ENCODE measurements at places on chromosomes 7 and 10. TPM values are rescaled to one million over a fixed set of nuclear protein-coding genes. Genes with fewer than 3 reads are reported as not detected.

GRCh38 chr7:159070431-159071148, 74.1 kb downstream of the VIPR2 start:
- H3K4me1 ChIP-seq: peaks cover 25% of the 10 kb centered on the region
- no peak overlapping the region for H3K4me3 ChIP-seq
- H3K27me3 ChIP-seq: no peaks in the 10 kb centered on the region
- DNase-seq: no peak
- no peaks in the 10 kb centered on the region for H3K36me3 ChIP-seq

The COX19 gene
- 18.9 TPM for total RNA-seq

The EFCAB10 gene
- total RNA-seq: not detected

The PDK4 gene
- total RNA-seq: not detected

GRCh38 chr7:110027385-110027784, 1063.5 kb upstream of the LRRN3 start:
- H3K36me3 ChIP-seq: no peaks in the 10 kb centered on the region
- no peaks in the 10 kb centered on the region for H3K4me1 ChIP-seq
- no peak overlapping the region for H3K4me3 ChIP-seq
- H3K27ac ChIP-seq: no peak overlapping the region

The GCK gene
- not detected for total RNA-seq

The CYP26C1 gene
- 0.18 TPM for total RNA-seq

DNA sequence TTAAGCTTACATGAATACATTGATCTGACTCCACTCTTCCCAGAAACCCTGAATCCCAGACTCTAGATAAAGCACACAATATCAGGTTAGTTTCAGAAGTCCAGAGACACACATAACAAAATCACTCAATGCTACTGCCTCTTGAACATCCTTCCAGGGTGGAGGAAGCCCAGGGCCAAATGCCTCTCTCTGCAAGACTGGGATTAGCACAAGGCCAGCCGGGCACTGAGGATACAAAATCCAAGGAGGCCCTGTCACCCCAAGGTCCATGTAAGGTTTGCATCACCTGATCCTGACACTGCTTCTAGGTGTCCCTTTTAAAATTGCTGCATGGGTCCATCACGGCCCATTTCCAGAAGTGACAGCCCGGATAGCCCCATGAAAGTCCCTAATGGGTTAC, 2.6 kb upstream of the PLXNA4 start:
- H3K36me3 ChIP-seq: no peaks in the 10 kb centered on the region
- H3K4me3 ChIP-seq: no peak overlapping the region
- peaks cover 68% of the 10 kb centered on the region for H3K27me3 ChIP-seq
- H3K27ac ChIP-seq: no peak overlapping the region
- peaks cover 15% of the 10 kb centered on the region for H3K4me1 ChIP-seq
- DNase-seq: no peak

- DNase-seq: no peak
- no peak overlapping the region for H3K4me3 ChIP-seq
- H3K36me3 ChIP-seq: peaks cover 56% of the 10 kb centered on the region
- no peaks in the 10 kb centered on the region for H3K27me3 ChIP-seq
Observed at GRCh38 chr10:125761961-125762360, 13.7 kb downstream of the MMP21 start.

The ZNRF2 gene
- 14.0 TPM for total RNA-seq

DNA sequence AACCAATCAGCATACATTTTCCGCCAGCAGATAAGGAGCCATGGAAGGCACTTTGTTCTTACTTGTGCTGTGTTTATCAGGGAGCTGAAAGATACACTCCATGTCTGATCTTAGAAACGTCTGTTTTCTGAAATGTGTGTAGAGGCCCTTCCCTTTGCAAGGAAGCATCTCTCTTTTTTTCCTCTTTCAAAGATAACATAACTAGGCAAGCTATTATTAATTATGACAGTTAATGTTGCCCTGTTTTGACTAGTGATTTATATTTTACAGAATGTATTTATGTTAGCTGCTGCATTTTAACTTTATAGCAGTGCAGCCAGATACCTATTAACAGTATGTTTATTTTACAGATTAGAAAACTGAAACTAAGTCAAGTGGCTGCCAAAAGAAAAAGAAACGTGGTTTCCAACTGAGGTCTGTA, 683.2 kb upstream of the IGFBP3 start:
- no peak overlapping the region for H3K27ac ChIP-seq
- H3K27me3 ChIP-seq: no peaks in the 10 kb centered on the region
- no peaks in the 10 kb centered on the region for H3K4me1 ChIP-seq
- H3K4me3 ChIP-seq: no peak overlapping the region

GRCh38 chr7:32108651-32109050, 38.4 kb upstream of the PDE1C start:
- no peaks in the 10 kb centered on the region for H3K36me3 ChIP-seq
- H3K4me3 ChIP-seq: no peak overlapping the region
- H3K27me3 ChIP-seq: no peaks in the 10 kb centered on the region
- no peaks in the 10 kb centered on the region for H3K4me1 ChIP-seq
- DNase-seq: no peak

DNA sequence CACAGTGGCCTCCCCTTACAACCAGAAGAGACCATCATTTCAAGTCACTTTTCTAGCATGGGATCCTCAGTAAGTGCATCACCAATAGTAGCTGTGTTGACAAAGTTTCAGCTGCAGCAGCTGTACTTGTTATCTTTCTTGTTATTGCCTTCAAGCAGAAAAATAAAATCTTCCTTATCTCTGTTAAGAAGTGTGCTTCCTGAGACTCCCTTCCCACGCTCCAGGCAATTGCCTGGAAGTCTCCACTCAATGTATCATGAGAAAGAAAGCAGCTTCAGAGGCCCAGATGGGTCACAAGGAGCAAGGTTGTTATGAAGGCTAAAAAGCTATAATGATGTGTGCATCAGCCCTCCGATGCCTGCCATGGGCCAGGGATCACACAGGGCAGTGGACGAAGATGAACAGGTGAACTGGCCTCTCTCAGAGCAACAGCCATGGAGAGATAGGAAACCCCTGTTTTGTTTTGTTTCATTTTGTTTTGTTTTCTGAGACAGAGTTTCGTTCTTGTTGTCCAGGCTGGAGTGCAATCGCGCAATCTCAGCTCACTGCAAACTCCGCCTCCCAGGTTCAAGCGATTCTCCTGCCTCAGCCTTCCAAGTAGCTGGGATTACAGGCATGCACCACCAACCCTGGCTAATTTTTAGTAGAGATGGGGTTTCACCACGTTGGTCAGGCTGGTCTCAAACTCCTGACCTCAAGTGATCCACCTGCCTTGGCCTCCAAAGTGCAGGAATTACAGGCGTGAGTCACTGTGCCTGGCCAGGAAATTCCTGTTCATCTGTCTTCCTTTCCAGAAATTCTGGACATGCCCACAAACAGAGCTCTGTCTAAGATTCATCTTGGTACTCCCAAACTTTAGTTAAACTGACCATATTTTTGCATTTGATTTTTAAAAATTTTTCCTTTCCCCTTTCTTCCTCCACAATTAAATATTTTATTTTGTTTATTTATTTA, 340.5 kb downstream of the TNS3 start:
- no peaks in the 10 kb centered on the region for H3K4me1 ChIP-seq
- H3K27me3 ChIP-seq: no peaks in the 10 kb centered on the region
- H3K27ac ChIP-seq: no peak overlapping the region
- DNase-seq: no peak

DNA sequence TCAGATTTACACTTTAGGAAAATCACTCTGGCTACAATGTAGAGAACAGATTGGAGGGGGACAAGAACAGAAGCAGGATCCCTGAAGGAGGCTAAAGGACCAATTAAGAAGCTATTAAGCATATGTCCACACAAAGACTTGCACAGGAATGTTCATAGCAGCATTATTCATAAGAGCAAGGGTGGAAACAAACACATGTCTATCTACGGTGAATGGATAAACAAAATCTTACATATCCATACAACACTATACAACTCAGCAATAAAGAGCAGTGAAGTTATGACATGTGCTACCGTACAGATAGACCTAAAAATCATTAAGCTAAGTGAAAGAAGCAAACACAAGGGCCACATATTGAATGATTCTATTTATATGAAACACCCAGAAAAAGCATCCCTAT, 10.4 kb downstream of the CHCHD3 start:
- peaks cover 36% of the 10 kb centered on the region for H3K36me3 ChIP-seq
- H3K4me3 ChIP-seq: no peak overlapping the region

DNA sequence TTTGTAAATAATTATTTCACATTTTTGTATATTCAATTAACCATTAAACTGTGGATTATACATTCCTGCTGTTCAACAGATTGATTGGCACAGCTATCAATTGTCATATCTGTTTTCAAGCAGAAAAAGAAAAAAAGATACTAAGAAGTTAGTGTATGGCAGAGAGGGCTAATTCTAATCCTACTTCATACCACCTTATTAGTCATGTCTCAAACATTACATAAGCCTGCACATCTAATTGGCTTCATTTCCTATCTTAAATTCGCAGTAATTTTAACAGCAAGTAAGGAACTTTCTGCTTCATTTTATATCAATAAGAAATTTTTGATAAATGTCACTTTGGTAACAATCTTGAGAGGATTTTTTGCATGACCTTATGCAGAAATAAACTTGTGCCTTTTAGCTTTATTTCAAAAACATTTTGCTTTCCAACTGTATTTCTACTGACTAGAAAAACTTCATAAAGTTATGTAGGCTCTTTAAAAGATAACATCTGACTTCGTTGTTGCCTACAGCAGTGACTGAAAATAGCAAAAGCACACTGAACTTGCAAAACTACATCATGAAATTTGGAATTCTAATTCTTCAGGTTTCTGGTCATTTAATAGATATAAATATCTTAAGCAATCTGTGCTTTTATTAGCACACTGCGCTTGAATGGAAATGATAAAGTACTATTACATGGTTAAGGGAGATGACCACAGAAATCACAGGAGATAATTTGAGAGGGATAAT, 111.5 kb downstream of the SEMA3C start:
- no peak overlapping the region for H3K4me3 ChIP-seq
- H3K4me1 ChIP-seq: no peaks in the 10 kb centered on the region
- no peaks in the 10 kb centered on the region for H3K27me3 ChIP-seq
- H3K36me3 ChIP-seq: no peaks in the 10 kb centered on the region
- no peak for DNase-seq

DNA sequence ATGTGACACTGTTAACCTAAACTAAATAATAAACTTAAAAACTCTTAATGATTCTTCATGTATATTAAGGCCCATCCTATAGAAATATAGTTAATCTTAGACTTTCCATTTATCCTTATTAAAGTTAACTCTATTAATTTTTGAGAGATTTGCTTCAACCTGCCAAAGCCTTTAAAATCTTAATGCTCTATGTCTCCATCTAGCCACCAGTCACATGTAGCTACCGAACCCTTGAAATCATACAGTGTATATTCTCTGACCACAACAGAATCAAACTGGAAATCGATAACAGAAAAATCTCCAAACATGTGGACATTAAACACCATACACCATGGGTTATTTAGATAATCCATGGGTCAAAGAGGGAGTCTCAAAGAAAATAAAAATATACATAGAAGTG, 51.9 kb downstream of the ASZ1 start:
- H3K27me3 ChIP-seq: no peaks in the 10 kb centered on the region
- H3K27ac ChIP-seq: no peak overlapping the region
- no peak for DNase-seq
- no peaks in the 10 kb centered on the region for H3K36me3 ChIP-seq
- H3K4me3 ChIP-seq: no peak overlapping the region

The MKX gene
- not detected for total RNA-seq

DNA sequence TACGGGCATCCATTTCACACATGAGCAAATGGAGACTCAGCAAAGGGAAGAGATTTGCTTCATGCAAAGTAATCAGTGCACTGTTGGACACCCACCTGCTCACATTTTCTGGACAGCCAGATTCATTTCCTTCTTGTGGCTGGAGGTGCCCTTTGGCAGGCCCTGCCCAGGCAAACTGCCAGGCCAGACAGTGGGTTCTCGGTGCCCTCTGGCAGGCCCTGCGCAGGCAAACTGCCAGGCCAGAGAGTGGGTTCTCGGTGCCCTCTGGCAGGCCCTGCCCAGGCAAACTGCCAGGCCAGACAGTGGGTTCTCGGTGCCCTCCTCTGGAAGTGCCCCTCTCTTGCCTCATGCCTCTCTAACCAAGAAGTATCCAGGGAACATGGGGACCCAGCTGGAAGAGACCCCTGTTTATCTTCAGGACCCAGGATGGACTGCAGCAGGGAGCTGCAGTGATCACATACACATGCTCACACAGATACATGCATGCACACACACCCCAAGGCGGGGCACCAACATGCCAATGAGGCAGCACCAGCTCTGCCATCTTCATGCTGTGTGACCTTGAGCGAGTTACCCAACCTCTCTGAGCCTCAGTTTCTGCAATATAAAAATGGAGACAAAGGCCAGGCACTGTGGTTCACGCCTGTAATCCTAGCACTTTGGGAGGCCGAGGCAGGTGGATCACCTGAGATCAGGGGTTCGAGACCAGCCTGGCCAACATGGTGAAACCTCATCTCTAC, 67.1 kb downstream of the OAT start:
- H3K4me1 ChIP-seq: peaks cover 12% of the 10 kb centered on the region
- no peak overlapping the region for H3K4me3 ChIP-seq
- no peaks in the 10 kb centered on the region for H3K36me3 ChIP-seq
- no peak overlapping the region for H3K27ac ChIP-seq

- H3K27me3 ChIP-seq: no peaks in the 10 kb centered on the region
- H3K36me3 ChIP-seq: peaks cover 24% of the 10 kb centered on the region
- no peak overlapping the region for H3K27ac ChIP-seq
- H3K4me1 ChIP-seq: peaks cover 30% of the 10 kb centered on the region
Observed at GRCh38 chr7:150326657-150327268, 3.4 kb upstream of the ACTR3C start.

GRCh38 chr10:126147866-126148587, 240.2 kb downstream of the ADAM12 start:
- no peaks in the 10 kb centered on the region for H3K36me3 ChIP-seq
- H3K27me3 ChIP-seq: no peaks in the 10 kb centered on the region
- no peak overlapping the region for H3K4me3 ChIP-seq

DNA sequence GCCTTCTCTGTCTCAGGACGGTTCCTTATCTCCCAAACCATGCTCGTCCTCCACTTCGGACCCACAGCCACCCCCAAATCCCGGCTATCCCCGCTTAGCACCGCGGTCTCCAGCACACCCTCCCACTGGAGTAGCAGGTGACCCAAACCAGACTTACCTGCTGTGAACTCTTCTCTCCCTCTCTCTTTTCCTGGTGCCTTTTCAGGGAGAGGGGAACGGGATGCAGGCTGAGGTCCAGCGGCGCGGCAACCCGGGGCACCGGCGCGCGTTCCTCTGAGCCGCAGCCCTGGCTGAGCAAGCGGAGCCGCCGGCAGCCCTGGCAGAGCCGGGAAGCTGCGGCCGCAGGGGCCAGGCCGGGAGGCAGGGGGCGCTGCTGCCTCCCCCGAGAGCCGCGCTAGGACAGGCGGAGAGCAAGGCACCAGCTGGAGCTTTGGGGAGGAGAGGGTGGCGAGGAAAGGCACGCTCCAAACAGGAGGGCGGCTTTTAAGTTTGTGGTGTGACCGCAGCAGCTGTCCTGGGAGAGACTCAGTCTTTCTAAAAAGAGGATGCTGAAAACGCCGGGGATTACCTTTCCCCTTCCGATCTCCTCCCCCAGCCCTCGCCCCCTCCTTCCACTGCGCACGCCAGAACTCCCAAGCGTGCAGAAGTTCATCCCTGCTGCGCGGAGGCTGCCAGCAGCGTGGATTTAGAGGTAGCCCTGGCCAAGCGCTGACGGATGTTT, at the start of gene SEMA3D:
SEMA3D (minus strand) TSS at position 536 of the 721 bp plus-strand sequence. CDS start 65,165 bp downstream, outside the sequence.
- peaks cover 4% of the 10 kb centered on the region for H3K4me1 ChIP-seq
- peak within 1 kb of the TSS; percentile 34 for H3K27ac ChIP-seq
- peaks cover 31% of the 10 kb centered on the region for H3K27me3 ChIP-seq

All from activated CD8-positive, alpha-beta memory T cell treated with anti-CD3 and anti-CD28 coated beads, Interleukin-2, amount 10 ng/mL, durations not matched to agents 7 days and 5 days (primary cell).